ENCODE measurements at places on chromosomes 7 and 10.
A peak's percentile ranks its signal among the peaks of the same experiment; 100 is the strongest.

GRCh38 chr10:77317221-77317620, 320.4 kb downstream of the KCNMA1 start:
- no peak for DNase-seq

DNA sequence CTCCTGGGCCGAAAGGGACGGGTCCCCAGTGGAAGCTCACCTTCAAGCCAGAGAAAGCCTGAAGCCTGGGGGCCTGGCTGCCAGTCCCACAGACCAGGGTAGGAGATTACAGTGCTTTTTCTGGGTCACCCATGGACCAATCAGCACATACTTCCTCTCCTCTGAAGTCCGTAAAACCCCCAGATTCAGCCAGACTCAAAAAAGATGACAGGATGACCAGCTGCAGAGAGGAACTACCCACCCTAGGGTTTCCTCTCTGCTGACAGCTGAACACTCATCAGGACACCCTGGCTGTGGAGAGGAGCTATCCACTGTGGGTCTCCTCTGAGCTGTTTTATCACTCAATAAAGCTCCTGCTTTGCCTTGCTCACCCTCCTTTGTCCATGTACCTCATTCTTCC, 78.0 kb downstream of the SAMD9 start:
- DNase-seq = no peak

DNA sequence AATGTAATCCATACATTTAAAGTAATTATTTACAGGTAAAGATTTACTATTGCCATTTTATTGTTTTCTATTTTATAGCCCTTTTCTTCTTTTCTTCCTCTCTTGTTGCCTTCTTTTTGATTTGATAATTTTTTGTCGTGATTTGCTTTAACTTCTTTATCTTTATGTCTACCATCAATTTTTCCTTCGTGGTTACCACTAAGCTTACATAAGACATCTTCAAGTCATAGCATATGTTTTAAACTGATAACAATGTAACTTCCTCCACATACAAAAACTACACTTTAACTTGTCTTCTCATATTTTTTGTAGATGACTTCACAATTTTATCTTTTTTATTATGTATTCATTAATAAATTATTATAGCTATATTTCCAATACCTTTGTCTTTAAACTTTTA, 316.6 kb downstream of the PLXDC2 start:
- no peak for DNase-seq

DNA sequence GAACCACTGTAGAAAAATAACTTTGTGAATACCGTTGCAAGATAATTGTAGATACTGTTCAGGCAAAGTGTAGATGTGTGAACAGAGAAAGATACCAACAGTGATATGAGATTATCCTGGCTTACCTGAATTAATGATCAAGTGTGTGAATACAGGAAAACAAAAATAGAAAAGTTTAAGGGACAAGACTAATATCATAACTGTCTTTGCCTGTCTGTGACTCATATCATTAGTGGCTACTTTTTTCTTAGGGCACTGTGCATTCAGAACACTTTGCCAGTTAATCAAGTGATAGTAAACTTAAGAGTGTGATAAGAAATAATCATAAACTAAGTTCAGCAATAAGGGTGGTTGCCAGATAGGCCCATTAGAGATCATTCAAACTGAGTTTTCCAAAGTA, 323.0 kb upstream of the LRGUK start:
- DNase-seq = no peak

DNA sequence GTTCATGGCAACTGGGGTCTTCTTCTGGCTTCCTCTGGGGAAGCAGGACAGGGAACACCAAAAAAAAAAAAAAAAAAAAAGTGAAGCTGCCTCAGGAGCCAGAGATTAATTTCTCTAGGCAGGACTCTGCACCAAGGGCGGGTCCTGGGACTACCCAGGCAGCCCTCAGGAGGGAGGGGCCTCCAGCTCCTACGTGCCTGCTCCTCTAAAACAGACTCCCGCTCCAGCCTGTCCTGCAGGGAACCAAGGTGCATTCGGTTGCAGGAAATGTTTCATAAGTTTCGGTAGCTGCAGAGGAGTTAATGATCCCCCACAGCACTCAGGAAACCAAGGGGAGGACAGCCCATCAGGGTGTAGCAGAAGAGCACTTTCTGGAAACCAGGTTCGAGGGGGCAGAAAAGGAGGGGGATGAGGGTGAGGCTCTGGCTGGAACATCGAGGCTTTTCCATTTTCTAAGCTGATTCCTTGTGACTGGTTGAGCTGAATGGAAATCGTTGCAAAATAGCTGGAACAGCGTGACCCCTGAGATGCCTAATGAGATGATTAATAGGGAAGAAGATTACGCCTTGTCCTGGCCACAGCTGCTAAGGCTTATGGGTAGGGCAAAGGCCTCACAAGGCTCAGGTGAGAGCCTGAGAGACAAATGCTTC, 84.2 kb downstream of the STRA8 start:
- DNase-seq = no peak

GRCh38 chr10:80421707-80422536, 13.6 kb downstream of the PRXL2A start:
- peak; percentile 27 for DNase-seq

DNA sequence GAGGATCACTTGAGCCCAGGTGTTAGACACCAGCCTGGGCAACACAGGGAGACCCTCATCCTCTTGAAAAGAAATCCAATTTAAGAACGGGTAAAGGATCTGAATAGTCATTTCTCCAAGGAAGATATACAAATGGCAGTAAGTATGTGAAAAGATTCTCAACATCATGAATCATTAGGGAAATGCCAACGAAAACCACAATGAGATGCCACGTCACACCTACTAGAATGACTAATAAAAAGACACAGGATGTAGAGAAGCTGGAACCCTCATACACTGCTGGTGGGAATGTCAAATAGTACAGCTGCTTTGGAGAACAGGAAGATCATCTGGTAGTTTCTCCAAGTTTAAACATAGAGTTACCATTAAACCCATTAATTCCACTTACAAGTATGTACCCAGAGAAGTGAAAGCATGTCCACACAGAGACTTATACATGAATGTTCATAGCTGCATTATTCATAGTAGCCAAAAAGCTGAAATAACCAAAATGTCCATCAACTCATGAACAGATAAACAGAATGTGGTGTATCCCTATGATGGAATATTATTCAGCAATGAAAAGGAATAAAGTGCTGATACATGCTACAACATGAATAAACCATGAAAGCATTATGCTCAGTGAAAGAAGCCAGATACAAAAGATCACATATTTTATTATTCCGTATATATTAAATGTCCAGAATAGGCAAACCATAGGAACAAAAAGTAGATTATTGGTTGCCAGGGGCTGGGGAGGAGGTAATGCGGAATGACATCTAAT, 13.1 kb upstream of the ZMIZ2 start:
- no peak for DNase-seq

GRCh38 chr7:159030490-159031134, 114.1 kb downstream of the VIPR2 start:
- DNase-seq = no peak

DNA sequence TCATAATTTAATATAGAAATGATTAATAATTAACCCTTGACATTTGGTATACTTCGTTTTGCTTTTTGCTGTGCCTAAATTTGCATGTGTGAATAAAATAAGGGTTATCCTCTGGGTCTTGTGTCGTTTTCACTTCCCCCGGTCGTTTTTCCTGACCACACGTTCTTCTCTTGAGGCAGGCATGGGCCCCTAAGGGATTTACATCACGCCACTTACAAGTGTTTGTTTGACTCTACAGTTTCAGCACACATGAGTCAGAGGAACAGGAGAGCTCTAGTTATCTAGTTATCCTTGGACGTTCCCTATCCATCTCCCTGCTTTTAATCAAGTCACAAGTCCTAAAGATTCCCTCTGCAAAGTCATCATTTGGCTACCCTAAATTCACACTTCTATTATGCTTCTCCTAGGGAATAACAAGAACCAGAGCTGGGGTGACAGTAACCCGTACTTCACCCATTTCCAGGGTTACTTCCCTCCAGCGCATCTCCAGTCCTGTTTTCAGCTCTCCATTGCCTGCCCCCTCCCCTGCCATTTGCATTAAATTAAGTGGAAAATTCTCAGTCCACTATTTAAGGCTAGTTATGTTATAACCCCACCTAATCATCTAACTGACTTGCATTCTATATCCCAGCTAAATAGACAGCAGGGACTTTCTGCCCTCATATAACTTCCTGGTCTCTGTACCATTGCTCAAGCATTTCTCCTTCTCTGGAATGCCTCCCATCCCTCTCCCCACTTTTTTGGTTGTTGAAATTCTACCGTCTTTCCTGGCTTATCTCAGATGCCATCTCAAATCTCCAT, 206.9 kb downstream of the PTEN start:
- no peak for DNase-seq

DNA sequence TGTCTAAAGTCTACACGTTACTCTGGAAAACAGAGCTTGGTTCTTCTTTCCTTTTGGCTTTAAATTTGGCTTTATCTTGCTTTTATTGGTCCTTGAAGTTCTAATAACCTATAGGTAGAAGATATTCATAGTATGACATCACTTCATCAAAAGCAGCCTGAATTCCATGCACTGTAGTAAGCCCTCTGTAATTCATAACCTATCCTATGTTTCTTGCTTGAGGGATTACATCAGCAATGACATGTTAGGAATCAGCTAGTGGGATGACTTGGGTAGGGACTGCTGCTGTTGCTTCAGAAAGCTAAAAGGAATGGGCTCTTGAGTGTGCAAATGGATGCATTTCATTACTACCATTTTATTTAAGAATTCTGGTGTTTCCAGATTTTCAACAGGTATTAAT, 184.9 kb downstream of the PTEN start:
- no peak for DNase-seq

DNA sequence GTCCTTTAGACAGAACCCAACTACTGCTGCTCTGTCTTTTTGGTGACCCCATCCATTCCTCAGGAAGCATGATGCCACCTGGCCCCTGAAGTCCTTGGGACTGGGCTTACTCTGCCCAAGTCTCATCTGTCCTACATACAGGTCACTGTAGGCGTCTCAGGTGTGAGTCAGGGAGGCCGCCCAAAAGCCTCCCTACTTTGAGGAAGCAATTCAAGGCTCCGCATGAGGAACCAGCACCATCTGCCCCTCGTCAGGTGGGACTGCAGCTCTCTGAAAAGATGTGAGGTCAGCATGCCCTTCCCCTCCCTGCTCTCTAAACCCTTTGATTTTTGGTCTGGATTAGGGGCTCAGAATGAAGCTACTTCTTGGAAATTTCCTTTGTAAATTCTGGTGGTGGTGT, 354.8 kb downstream of the CXCL12 start:
- DNase-seq = no peak

- DNase-seq = no peak
Measured at GRCh38 chr10:124601431-124602120, 140.0 kb downstream of the LHPP start.

DNA sequence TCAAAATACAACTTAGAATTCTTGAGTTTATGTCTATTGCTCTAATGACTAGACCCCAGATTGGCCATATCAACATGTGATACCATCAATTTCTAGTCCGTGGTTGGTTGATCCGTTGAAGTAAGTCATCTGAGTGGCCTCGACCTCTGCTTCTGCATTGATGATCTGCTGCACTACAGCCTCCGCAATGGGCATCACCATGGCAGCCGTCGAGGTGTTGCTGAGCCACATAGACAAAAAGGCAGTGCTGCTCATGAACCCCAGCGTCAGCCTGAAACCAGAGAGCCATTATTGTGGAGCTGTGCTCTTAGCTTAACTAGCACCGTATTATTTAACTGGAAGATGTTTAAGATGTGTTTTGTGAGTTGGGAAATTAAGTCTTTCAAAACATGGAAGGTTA, 30.7 kb downstream of the SLC13A1 start:
- no peak for DNase-seq

- DNase-seq = no peak
Measured at GRCh38 chr10:19654576-19654975, 161.7 kb upstream of the PLXDC2 start.

- no peak for DNase-seq
Measured at GRCh38 chr7:7934945-7935344, 33.7 kb upstream of the GLCCI1 start.

GRCh38 chr10:48468130-48468790, 136.6 kb downstream of the ARHGAP22 start:
- no peak for DNase-seq

DNA sequence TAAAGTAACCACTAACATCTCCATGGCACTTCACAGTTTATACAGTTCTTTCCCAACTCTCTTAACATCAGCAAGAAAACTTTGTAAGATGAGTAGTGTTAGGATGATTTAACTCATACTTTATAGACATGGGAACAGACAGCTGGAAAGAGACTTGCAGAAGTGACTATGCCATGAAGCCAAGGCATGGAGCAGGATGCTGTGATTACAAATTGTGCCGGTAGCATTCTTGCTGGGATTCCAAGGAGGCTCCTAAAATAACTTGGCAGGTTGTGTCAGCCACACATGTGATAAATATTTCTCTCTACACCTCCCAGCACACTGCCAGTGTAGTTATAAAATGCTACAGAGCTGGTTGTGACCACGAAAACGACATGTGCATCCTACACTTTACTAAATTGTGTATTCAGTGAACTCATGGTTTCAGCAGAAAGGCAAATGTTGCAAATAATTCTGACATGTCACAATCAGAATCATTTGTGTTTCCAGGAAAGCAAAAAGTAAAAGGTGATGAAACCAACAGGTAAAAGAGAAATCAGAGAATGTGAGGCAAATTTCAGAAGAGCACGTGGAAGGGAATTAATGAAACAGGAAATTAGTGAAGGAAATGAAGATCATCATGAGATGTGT, 5.6 kb upstream of the CYP3A4 start:
- no peak for DNase-seq

DNA sequence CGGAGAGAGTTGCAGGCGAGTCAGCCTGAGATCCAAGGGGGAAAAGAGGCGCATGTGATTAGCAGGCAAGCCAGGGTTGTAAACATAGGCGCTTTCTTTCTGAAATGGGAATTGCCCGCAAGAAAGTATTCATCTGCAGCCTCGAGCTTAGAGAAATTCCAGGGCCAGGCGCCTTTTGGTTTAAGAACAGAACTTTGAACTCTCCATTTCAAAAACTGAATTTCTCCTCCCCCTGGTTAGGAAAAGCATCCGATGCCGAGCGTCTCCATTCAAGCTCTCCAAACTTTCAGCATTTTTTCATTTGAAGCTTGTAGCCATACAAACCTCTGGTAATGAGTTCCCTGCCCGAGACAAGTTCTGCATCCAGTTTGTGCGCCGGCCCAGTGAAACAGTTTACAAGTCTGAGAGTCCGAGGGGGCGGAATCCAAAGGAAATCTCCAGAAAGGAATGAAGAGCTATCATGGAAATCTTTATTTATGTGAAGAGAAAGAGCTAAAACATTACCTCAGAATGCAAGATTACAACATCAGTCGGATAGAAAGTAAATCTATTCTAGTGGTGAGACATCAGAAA, 69.9 kb downstream of the FAM204A start:
- no peak for DNase-seq

DNA sequence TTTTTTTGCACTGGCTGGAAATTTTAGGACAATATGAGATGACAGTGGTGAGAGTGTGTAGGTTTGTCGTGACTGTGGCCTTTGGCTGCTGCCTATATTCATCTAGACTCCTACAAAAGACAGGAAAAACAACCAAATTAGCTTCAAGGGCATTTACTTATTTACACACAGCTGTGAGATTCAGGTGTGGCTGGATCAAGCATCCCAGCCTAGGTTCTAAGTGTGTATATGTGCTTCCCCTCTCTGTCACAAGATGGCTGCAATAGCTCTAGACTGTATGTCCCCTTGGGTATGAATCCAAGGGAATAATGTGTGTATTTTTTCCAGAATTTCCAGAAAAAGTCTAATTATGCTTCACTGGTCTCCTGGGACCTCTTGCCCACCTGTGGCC, 25.5 kb upstream of the INPP5A start:
- no peak for DNase-seq

GRCh38 chr10:104139221-104139620, 17.2 kb downstream of the SFR1 start:
- no peak for DNase-seq

- DNase-seq = no peak
Measured at GRCh38 chr7:134016223-134016941, 110.8 kb upstream of the LRGUK start.

- DNase-seq = peak; percentile 43
Measured at GRCh38 chr7:22452142-22452959, 47.6 kb downstream of the STEAP1B start.

All from GM19239 (cell line).